ENCODE measurements at places on chromosomes 7 and 10.
A peak's percentile ranks its signal among the peaks of the same experiment; 100 is the strongest.

GRCh38 chr10:16717622-16718395, 99.4 kb downstream of the RSU1 start:
- DNase-seq = peak; percentile 67

DNA sequence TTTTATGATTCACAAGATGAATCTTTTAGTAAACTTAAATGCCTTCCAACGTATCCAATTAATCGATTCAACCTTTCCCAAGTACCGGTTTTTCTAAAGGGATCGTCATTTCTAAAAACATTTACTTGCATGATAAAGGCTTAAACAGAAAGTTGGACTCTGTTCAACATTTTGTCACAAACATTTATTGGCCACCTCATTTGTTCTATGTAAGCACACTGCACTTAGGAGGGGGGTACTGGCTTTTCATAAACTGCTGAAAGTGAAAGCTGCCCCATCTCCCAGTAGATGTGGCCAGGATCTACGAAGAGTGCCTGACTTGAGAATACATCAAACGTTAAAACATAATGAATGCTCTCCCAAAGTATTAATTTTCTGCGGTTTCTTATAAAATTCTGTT, 37.3 kb upstream of the LAMB4 start:
- no peak for DNase-seq

DNA sequence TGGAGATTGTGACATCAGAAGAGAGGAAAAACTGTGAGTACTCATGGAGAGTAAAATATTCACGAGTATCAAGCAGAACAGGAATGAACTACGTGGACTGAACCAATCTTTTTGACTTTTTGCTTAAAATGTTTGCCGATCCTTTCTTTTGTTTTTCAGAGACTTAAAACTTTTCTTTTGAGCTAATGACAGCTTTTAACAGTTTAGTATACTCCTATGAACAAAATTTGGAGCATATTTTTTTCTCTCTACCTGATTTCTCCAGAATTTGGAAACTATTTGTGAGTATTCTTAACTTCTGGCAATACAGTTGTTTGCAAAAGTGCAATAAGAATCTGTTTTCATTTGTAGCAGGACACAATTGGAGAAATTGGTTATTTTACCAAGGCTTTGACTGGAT, 786.3 kb downstream of the SORCS1 start:
- no peak for DNase-seq

- DNase-seq = peak; percentile 86
Measured at GRCh38 chr10:44981172-44982113, 2.8 kb upstream of the DEPP1 start.

GRCh38 chr7:16114633-16115032, 306.7 kb downstream of the CRPPA start:
- peak; percentile 28 for DNase-seq

- DNase-seq = no peak
Measured at GRCh38 chr10:70222340-70222794, 10.9 kb downstream of the PPA1 start.

DNA sequence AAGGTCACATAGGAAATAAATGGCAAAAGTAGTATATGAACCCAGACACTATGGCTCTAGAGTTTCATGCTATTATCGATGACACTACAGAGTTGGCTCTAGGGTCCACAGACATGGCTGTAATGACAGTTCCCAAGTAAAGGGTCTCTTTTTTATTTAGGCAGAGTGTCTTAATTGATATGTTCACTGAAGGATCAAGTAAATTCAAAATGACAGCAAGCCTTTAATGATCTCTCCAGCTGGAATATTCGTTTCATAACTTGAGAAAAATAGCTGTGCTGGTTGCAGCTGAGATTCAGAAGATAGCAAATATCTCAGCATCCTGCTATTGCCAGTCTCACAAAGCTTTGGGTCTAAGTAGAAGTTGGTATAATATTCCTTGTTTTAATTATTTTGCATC, 333.6 kb upstream of the MAGI2 start:
- no peak for DNase-seq

- DNase-seq = no peak
Measured at GRCh38 chr10:88213065-88213605, 349.7 kb downstream of the PTEN start.

DNA sequence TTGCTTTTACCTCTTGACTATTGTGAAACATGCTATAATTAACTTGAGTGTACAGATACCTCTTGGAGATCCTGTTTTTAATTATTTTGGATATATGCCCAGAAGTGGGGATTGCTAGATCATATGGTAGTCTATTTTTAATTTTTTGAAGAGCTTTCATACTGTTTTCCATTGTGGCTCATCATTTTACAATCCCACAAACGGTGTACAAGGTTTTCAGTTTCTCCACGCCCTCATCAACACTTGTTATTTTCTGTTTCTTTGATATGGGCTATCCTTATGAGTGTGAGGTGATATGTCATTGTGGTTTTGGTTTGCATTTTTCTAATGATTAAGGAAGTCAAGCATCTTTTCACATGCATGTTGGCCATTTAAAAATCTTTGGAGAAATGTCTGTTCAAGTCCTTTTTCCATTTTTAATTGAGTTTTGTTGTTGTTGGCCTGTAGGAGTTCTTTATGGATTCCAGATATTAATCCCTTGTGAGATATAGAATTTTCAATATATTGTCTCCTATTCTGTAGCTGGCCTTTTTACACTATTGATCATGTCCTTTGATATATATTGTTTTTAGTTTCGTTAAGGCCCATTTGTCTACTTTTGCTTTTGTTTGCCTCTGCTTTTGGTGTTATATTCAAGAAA, 7.5 kb downstream of the AGK start:
- DNase-seq = peak; percentile 61

DNA sequence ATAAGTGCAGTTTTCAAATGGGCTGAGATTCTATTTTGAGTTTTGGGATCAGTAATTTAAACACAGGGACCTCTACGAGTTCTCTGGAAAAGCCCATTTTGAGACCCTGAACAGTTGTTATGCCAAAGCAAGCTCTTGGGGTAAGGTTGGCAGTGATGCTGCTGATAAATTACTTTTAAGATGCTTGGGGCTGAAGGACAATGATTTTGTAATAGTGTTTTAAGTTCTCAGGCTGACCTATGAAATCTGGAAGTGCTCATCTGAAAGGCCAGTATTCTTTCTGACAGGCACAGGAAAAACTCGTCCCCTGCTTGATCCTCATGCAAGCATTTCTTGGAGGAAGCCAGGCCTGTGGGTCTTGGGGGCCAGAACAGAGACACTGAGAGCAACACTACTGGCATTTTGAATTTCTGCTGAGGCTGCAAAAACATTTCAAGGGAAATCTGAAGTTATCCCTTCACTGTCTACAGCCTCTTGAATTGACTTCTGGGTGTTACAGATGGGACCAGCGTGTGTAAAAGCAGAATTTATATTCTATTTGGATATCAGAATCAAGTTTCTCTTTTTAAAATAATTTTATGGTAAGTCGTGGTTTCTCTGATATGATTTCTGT, 79.7 kb downstream of the AUTS2 start:
- no peak for DNase-seq

GRCh38 chr10:131211559-131211958, 100.0 kb downstream of the TCERG1L start:
- no peak for DNase-seq

- DNase-seq = peak; percentile 52
Measured at GRCh38 chr10:43905512-43906236, 257.0 kb upstream of the ZNF32 start.

GRCh38 chr10:7478727-7479457, 68.1 kb upstream of the SFMBT2 start:
- no peak for DNase-seq

DNA sequence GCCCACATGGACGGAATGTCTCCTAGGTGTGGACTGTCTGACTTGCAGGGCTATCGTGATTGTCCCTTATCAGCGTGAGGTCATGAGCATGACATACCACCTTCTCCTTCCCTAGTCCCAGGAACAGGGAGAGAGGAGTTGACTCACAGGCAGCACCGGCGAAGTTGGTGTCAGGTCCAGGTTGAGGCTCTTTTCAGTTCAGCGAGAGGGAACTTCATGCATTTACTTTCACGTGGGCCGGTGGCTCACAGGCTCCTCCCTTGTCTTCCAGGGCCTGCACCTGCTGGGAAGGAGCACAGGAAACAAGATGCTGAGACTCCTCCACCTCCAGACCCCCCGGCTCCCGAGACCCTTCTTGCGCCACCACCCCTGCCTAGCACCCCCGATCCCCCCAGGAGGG, 46.1 kb downstream of the PROSER2 start:
- no peak for DNase-seq

DNA sequence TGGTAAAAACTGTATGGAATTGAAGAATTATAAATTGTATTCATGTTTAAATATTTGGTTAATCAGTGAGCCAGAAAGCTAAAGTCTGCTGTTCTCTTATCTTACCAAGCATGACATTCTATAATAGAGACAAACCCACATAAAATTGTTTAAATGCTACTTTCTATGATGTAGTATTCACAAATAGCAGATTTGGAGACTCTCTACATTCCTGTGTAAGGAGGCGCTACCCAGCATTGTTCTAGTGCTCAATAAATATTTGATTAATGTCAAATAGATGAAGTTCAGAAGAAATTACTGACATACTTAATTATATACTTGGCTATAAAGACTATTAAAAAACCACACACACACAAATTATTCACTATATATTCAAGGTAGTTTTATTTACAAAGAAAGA, 49.8 kb downstream of the DOCK4 start:
- no peak for DNase-seq

GRCh38 chr10:75403939-75404814, 2.6 kb upstream of the ZNF503 start:
- DNase-seq = no peak

DNA sequence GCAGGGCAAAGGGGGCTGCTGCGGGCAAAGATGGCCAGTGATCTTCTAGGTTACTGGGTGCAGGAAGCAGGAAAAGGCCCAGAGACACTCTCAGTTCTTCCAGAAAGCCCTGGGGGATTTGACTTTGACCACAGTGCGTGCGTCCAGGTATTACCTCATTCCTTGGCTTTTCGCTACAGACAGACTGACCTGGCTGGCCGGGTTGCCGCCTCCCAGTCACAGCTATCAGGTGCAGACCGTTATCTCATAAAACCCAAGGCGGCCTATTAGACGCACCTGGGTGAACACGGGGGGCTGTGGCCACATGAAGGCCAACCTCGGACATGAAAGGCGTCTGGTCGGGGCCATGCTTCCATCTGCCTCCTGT, 80.3 kb downstream of the FOXL3 start:
- DNase-seq = no peak

DNA sequence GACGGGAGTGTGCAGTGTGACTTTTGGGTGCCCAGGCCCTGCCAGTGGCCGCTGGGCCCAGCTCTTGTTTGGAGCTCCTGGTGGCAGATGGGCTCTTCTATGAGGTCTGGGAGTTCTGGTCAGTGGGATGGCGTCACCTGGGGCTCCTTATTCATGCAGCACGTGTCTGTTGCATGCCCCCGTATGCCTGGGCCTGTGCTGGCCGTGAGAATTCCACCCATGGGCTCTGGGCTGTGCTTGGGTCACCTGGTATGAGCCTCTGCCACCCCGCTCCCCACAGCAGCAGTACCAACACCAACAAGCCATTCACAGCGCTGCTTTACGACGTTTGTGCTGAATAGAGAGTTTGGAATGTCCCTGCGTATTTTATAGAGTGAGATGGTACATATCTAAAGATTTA, 27.1 kb downstream of the INPP5A start:
- DNase-seq = no peak

- DNase-seq = peak; percentile 31
Measured at GRCh38 chr7:20786779-20787659, at the start of gene SP8. Gene SP8, minus strand, starts transcription at chr7:20786886. Its CDS starts 88 bp downstream, at chr7:20786798.

Data from fibroblast of skin of right biceps (primary cell).